ENCODE measurements at places on chromosomes 12 and 14.

GRCh38 chr14:100820957-100821356 lies 5.0 kb upstream of the MEG3 start:
- no peak for DNase-seq

DNA sequence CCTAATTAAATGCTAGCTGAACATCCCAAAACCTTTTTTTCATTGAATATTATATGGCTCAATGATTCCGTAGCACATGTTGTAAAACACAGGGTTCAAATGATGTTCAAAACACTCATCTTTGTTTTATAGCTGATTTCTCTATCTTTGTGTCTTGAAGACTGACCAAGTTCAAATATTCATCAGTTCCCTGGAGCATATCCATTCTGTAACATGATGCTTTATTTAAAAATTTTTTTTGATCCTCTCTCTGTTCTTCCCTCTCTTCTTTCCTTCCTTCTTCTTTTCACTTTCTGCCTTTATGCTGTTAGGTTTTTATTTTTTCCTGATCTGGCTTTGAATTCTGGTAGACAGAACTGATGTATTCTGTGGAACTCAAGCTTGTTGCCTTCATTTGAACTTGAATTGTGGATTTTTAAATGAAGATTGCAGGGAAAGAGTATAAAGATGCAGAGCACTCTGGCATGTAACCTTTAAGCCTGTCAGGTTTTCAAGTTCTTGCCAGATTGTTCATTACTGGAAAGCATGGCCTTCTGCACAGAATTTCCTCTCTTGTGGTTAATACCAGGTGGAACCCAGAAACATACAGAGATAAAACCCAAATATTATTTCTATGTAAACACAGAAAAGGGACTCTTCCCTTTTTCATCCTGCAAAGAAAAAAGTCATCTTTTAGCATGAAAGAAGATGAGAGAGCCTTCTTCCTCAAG lies 39.5 kb downstream of the PROX2 start:
- no peak for DNase-seq

GRCh38 chr12:50174971-50175715 lies 8.0 kb upstream of the CERS5 start:
- no peak for DNase-seq

- DNase-seq = no peak
Observed at GRCh38 chr12:122058549-122059149, 19.9 kb upstream of the MLXIP start.

GRCh38 chr12:120404271-120404670 lies 33.6 kb upstream of the COX6A1 start:
- no peak for DNase-seq

DNA sequence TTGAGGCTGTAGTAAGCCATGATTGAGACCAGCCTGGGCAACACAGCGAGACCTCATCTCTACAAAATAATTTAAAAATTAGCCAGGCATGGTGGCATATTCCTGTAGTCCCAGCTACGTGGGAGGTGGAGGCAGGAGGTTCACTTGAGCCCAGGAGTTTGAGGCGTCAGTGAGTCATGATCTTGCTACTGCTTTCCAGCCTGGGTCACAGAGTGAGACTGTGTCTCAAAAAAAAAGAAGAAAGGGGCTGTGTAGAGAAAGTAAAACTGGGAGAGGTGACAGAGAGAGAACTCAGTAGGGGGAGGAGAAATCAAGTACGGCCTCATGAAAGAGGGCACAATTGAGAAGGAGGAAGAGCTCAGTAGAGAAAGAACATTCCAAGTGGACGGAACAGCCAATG lies 12.4 kb downstream of the TECPR2 start:
- no peak for DNase-seq

- DNase-seq = no peak
Observed at GRCh38 chr14:100535287-100536120, 51.7 kb downstream of the BEGAIN start.

- no peak for DNase-seq
Observed at GRCh38 chr12:76915361-76916169, 36.7 kb upstream of the CSRP2 start.

DNA sequence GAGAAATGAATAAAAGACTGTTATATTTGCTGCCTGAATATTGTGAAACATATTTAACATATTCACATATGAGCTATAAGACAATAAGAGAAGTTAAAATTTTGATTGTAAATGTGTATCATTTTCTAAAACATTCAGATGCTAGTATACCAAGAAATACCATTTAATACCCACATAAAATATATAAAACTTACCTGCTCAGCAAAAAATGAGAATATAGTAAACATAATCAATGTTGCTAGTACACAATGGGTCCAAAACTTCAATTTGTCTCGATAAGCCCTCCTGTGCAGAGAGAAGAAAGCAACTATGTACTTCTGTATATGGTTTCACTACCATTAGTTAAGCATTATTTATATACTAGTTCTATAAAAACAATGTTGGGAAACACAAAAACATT lies 9.6 kb upstream of the SYCP3 start:
- DNase-seq = no peak

GRCh38 chr12:102542816-102543440 lies 62.6 kb upstream of the IGF1 start:
- no peak for DNase-seq

- DNase-seq = no peak
Observed at GRCh38 chr14:86961106-86961716, 1031.8 kb downstream of the GALC start.

- DNase-seq = no peak
Observed at GRCh38 chr14:90140298-90140955, 78.6 kb downstream of the KCNK13 start.

Data from stimulated activated CD8-positive, alpha-beta memory T cell treated with anti-CD3 and anti-CD28 coated beads, Interleukin-7, amount 100 ng/mL, for 24 hours (primary cell).